ENCODE measurements at places on chromosomes 6 and 20.
A peak's percentile ranks its signal among the peaks of the same experiment; 100 is the strongest.

DNA sequence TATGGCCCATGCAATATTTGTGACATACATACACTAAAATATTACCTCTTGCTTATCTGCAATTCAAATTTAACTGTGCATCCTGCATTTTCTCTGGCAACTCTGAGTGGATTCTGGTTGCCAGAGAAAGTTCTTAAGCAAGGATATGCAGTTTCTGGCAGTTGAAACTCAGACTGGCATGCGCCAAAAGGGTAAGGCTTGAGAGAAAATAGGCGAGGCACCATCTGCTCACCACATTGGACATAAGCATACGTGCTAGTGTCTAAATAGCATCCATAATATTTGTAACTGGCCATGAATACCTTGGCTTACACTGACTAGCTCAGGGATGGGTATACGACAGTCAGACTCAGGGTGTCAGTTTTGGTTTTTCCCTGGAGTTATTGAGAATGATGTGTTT lies 465.1 kb downstream of the DOK5 start:
- DNase-seq = no peak

DNA sequence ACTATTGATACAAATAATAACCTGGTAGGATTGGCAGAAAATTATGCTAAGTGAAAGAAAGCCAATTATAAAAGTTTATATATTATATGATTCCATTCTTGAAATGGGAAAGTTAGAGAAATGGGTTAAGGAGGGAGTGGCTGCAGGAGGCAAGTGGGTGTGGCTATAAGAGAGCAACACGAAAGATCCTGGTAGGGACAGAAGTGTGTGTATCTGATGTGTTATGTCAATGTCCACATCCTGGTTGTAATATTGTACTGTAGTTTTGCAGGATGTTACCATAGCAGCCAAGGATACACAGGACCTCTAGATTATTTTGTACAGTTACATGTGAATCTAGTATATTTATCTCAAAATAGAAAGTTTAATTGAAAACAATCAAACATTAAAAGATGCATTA lies 46.8 kb downstream of the SNX5 start:
- DNase-seq = no peak

- DNase-seq = no peak
These were observed 8.1 kb upstream of the CSE1L start for GRCh38 chr20:49037962-49038387.

DNA sequence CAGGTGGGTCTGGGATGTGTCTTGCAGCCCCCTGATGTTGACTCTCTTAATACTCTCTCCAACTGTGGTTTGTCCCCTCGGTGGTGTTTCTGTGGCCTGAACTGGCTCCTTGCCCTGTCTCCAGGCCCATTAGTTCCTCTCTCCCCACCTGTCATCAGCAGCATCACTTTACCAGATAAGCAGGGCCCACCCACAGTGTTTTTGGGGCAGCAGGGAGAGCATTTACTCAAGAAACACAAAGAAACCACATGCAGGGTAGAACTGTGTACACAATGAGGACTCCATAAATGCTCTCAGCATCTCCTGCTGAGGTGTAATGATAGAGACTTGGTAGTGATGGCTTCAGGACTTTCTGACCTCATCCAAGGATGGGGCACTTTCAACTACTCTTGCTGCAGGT lies 20.2 kb upstream of the MRPS18A start:
- DNase-seq = no peak

DNA sequence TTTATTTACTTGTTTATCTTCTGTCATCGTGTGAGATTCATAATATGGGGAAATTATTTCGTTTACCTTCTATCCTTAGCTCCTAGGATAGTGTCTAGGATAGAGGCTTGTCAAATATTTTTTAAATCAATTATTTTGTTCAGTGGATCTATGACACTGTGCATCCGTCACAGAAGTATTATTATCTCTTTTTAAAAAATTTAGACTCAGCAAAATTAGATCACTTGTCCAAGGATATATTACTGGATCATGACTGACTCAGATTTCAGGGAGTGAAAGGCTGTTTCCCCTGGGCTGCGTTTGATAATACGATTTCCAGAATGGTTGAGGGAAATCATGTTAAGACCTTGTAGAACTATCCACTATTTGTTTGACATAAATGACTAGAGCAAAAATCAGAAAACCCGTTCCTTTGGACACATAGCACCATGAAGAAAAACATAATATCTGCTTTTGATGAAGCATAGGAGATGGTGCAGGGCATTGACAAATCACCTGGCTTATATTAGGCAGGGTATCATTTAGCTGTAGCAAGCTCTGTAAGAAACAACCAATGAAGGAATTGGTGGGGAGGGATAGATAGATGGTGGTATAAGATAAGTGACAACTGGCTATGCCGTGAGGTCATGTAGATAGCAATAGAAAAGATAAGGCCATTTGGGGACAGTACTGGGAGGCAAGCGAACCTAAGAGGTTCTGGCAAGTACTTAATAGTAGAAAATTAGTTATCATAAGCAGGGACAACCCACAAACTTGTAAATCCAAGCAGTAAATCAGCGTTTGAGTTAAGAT lies 465.2 kb upstream of the MAN1A1 start:
- DNase-seq = no peak

DNA sequence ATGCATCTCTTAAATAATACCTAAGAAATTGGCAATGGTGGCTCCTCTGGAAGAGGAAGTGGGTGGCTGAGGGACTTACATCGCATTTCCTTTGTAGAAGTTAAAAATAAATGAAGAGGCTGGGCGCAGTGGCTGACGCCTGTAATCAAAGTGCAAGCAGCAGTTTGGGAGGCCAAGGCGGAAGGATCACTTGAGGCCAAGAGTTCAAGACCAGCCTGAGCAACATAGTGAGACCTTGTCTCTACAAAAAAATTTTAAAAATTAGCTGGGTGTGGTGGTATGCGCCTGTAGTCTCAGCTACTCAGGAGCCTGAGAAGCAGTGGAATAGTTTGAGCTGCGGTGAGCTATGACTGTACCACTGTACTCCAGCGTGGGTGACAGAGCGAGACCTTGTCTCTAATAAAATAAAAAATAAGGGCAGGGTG lies 12.2 kb upstream of the NCOA3 start:
- no peak for DNase-seq

DNA sequence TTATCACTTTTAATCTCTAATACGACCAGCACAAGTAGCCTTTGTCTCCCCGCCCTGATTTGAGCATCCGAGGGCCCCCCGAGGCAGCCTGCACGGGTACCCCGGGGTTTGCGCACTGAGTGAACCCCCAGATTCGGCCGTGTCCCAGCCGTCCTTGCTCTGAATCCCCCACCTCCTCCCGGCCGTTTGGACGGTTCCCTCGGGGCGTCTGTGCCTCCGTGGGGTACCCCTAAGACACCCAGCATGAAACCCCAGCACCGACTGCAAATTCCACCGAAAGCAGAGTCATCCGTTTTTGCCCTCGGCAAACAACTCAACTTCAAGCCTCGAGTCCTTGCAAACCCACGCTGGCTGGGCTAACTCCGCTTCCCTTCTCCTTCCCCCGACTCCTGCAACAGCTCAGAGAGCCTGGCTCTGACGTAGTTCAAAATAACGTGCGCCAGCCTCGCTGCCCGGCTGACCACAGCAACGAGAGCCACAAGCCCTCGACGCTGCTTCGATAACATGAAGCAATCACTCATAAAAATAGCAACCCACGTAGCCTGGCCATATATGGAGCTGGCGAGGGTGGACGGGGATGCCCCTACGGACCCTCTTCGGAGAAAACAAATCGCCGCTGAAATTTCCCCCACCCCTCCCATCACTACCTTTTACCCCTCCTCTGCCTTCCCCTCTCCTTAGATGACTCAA lies 764 bp upstream of the SNAP25 start:
- DNase-seq = peak; percentile 61

DNA sequence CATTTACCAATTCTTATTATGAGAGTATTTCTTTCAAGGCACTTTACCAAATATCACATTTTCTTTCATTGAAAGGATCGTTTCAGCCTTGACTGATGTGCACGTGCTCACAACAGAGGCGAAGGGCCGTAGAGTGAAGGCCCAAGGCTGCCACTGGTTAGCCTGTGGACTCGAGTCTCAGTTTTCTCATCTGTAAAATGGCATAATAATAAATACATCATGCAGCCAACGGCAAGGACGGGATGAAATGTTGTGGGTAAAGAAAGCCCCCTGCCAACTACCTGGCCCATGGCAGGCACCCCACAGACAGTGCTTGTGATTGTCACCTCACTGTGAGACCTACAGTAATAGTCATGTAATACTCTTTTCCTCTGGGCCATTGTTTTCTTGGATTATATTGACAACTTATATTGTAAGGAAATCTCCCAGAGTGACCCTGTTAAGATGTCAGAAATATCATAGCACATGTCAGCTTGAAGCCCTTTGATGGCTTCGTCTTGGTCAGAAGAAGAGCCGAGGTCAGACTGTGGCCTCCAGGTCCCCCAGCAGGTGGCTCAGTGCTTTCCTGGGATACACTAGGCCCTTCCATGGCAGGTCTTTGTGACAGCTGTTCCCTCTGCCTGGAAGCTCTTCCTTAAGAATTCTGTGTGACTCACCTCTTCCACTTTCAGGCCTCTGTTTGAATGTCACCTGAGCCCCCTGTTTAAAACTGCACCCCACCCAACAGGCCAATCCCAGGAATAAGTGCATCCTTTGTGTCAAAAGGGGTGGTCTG lies 36.3 kb downstream of the FAM50B start:
- no peak for DNase-seq

Data from renal pelvis (tissue), 12 donors.